ENCODE measurements at places on chromosomes 4 and X.
A peak's percentile ranks its signal among the peaks of the same experiment; 100 is the strongest.

GRCh38 chr4:10416441-10416840 is 40.8 kb downstream of the ZNF518B start:
- no peak for DNase-seq

- no peak for DNase-seq
Observed at GRCh38 chr4:7124689-7125442, 57.0 kb upstream of the GRPEL1 start.

- DNase-seq, result no peak
Observed at GRCh38 chr4:23654791-23655190, 235.1 kb downstream of the PPARGC1A start.

GRCh38 chr4:124757126-124757525 is 44.6 kb upstream of the ANKRD50 start:
- DNase-seq, result no peak

DNA sequence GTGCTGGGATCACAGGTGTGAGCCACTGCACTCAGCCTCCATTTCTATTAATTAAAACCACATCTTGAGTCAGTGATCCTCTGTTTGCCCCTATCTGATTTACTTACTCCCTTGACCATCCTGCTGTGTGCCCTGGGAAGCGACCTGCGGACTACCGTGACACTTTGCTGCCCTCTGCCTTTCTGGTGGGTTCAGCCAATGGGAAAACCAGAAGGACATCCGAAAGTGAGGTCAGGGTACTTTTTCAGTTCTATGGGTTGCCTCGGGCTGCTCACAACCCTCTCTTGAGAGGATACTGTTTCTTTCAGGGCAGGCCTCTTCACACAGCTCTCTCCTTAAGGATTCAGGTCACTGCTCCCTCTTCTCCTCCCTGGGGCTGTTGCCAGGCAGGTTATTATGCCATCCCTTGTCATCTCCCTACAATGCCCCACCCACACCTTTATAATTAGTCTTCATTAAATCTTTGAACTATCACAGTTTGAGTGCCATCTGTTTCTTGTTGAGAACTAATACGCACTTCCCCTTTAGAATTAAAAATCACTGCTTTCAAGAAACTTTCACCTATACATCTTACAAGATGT is 21.4 kb downstream of the PLAC8 start:
- DNase-seq, result no peak

DNA sequence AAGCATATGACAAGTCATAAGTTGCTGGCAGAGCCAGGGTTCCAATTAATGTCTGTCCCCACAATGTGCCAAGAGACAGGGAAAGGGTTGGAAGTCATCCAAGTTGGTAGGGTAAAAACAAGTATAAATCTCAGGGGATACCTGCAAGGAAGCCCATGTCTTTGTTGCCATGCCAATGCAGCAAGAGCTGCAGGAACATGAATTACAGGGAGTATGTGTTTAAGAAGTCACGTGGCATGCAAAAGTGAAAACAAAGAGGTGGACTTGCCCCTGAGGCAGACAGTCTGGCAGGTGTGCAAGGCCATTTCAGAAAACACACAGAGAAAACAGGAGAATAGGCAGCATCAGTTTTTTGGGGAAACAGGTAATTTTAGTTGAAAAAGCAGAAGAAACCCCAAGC is 29.4 kb downstream of the C4orf51 start:
- no peak for DNase-seq

DNA sequence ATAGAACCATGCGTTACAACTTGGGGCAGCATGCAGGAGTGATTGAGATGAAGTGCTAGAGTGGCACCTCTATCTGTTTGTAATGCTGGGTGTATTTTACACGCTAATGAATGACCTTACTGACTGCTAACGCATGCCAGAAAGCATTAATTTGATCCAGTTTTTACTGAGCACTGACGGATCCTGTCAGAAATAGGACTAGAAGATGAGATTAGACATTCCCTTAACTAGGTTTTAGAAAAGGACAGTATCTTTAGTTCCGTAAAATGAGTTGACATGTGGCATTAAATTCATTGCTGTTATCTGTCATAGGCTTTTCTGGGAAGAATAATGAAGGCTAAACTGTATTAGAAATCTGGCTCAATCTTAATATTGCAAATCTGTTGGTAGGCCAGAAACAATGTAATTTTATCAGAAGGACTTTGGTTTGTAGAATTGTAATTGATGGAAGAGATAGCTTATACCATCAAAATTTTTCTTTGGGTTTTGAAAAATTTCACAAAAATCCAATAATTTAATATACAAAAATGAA is 140.4 kb upstream of the WDFY3 start:
- no peak for DNase-seq

GRCh38 chr4:92359491-92359890 is 55.7 kb downstream of the GRID2 start:
- no peak for DNase-seq

- no peak for DNase-seq
Observed at GRCh38 chrX:44085209-44085608, 112.0 kb upstream of the NDP start.

DNA sequence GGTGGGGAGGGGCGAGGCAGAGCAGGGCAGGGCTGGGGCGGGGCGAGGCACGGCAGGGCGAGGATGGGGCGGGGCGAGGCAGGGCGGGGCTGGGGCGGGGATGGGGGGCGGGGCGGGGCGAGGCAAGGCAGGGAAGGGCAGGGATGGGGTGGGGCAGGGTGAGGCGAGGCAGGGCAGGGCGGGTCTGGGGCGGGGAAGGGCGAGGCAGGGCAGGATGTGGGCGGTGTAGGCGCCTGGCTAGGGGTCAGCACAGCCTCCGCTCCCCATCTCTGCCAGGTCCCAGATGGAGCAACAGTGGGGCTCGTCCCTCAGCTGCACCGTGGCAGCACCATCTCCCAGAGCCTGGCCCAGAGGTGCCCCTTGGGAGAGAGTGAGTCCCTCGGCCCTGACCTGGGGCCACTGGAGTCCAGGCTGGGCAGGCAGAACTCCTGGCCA is 4.2 kb upstream of the SRPK3 start:
- DNase-seq, result peak; percentile 16

DNA sequence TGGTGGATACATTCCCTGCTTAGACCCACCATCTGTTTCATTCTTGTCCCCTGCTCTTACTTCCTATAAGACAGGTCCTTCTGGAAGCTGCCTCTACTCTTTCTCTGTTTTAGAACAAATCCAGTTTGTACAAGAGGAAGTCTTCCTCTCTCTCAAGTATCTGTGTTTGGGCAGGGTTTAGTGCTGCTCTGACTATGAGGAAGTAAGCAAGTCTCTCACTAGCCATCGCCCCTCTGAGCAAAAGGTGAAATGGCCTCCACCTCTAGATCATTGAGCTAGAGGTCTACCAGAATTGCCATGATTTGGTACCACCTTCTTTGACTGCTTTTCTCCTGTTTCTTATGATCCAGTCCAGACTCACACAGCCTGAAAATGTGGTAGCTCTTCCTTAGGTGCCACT is 8.4 kb downstream of the BTK start:
- no peak for DNase-seq

- DNase-seq, result no peak
Observed at GRCh38 chrX:20267931-20268701, 1.4 kb upstream of the RPS6KA3 start.

DNA sequence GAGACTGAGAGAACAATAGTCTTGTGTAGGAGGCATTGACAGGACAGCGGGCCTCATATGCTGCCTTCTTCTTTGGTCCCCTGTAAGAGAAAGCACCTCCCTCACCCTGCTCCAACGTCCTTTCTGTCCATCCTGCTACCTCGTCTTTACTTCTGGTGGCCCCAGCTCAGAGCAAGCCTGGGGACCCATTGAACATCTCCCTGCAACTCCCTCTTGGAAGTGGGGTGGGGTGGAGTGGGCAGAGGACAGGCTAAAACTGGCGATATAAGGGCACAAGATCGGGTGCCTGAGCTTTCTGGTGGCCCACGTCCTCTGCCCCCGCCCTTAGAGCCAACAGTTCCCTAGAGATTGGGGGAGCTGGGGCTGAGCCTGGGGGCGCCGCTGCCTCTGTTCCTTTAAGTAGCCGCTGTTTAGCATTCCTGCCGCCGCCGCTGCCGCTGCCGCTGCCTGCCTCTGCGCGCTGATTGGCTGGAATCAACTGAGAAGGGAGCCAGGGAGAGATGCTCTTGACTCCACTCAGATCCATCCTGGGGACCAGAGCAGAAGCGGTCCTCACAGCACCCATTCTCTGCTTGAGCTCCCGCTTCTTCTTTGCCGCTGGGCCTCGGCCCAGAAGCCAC is at the start of gene DLG3:
Gene DLG3, plus strand, starts transcription at position 510 of the 620 bp plus-strand sequence. CDS start 367 bp downstream, outside the sequence.
- DNase-seq, result no peak

DNA sequence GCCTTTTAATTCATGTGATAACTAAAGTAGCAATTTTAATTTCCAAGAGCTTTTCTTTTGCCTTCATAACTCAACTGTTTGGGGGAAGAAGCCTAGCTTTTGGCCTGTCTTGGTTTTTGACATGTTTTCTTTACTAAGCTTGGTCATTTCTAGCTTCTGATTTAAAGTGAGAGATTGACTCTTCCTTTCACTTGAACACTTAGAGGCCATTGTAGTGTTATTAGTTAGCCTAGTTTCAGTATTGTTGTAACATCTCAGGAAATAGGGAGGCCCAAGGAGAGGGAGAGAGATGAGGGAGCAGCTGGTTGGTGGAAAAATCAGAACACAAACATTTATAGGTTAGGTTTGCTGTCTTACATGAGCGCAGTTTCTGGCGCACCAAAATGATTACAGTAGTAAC is 44.8 kb downstream of the DCLK2 start:
- no peak for DNase-seq

DNA sequence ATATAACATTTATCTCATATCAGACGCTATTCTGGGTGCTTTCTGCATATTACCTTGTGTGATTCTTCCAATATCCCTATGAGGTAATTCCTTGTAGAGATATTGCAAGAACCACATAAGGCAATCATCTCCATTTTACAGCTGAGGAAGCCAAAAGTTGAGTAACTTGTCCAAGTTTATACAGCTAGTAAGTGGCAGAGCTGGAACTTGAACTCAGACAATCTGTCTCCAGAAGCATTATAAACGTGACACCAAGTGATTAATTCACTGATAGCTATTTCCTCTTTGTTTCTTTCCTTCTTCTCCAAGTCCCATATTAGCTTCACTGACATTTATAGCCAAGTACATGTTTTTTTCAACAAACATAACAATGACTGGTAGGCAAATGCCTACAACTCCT is 7.3 kb downstream of the EMCN start:
- DNase-seq, result no peak

GRCh38 chrX:102154218-102154860 is 1.4 kb downstream of the BEX5 start:
- no peak for DNase-seq

GRCh38 chr4:153241970-153242838 is 38.0 kb downstream of the TRIM2 start:
- no peak for DNase-seq

- DNase-seq, result no peak
Observed at GRCh38 chr4:120139392-120139791, 72.7 kb upstream of the MAD2L1 start.

DNA sequence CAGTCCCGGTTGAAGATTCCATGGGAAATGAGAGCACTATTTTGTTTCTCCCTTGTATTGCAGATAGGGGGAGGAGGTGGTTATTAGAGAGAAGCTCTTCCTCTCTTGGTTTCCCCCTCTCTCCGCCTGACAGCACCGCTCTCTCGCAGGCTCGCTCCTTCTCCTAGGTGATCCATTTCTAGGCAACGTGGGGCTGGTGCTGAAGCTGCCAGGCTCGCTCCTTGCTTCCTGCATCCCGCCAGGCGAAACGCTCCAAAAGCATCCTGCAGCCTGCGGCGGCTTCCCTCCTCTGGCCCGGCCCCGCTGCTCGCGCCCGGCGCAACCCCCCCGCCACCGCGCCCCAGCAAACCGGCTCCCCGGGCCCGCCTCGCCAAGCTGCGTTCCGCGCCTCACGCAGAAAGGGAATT is at the start of gene GRID2:
Gene GRID2, plus strand, starts transcription at position 346 of the 407 bp plus-strand sequence.
- DNase-seq, result no peak

DNA sequence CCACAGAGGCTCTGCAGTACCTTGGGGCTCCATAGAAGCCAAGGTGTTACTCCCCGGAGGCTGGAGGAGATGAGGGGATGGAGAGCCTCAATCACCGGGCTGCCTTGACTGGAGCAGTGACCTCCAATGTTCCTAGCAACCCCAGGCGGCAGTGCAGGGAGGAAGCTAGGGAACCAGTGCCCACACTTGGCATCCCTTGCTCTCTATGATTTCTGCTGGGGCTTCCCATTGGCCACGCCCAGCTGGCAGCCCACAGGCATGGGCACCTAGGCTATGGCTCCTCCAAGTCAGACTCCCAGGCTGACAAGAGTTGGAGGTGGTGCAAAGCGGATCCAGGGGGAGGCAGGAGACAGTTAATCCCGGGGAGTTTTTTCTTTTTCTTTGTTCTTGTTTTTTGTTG is 229.7 kb downstream of the EVC2 start:
- DNase-seq, result no peak

- no peak for DNase-seq
Observed at GRCh38 chr4:69765751-69766150, 5.3 kb upstream of the SULT1B1 start.

DNA sequence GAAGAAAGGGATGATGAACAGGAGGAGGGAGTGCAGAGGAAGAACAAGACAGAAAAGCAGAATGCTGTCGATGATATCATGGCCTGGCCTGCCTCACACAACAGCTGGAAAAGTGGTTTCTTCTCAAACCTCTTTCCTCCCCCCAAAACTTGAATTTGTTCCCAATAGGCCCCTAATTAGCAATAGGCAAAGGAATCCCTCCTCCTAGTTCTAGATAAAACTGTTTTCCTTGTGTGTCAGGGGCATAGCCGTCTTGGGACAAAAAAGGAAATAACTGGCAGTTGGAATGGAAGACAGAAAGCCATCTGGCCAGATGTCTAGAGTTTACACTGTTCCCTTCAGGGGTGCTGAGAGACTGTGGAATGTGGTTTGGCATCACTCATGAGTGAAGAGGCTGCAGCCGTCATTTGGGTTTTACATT is 177.8 kb upstream of the C1QTNF7 start:
- no peak for DNase-seq

DNA sequence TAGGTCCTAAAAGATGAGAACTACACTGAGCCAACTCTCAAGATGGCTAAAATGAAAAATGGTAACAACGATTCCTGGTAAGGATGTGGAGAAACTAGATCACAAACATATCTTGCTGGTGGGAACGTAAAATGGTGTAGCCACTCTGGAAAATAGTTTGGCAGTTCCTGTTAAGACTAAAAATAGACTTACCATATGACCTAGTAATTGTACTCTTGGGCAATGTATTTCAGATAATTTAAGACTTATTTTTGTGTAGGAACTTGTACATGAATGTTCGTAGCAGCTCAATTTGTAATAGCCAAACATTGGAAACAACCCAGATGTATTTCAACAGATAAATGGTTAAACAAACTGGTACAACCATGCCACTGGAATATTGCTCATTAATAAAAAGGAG is 106.2 kb downstream of the HDAC8 start:
- DNase-seq, result no peak

Data from hematopoietic multipotent progenitor cell treated with erythropoietin and hydrocortisone succinate and interleukin-3 and kit ligand, for 6 days (in vitro differentiated cells).